Jurkat, Clone E6-1 (cell line): ENCODE measurements at places on chromosomes 13 and 19.

DNA sequence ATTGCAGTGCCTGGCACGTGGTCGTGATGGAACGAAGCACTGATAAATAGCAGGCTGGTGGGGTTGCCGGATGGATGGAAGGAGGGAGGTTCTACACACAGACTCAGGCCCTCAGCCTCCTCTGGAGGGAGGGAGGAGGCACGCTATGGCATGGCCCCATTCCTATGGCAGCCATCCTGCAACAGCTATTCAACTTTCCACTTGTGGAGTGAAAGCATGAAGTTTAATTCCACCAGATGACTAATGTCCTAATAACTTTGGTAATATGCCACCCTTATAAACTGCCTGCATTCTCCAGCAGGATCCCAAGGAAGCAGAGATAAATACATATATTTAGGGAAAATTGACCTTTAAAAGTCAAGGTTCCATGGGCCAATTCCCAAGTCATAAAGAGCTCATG, 92.4 kb downstream of the KL start:
- no peak for DNase-seq

DNA sequence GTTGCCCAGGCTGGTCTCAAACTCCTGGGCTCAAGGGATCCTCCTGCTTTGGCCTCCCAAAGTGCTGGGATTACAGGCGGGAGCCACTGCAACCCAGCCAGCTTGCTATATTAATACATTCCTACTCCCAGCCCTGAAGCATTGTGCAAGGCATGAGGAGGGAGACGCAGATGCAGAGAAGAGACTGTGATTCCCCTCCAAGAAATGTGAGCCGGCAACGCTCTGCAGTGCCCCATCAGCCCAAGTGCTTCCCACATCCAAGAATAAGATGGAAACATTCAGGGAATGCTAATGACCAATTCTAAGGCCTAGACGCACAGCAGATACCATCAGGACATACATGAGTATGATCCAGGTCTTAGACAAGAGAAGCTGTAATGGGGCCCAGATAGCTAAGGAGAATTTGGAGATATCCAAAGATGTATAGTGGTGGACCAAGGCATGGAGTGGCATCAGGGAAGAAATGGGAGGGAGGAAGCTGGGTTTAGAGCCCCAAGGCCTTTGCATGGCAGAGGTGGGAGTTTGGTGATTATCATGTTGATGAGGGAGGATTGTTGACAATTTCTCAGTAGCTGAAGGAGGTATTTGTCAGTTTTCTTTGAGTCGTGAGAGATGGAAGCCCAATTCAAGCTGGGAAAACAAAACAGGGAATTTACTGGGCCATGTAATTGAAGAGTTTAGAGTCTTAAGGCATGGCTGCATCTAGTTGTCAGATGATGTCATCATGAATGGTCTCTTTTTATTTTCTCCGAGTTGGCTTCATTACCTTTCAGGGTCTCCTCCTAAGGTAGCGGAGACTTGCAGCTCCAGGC, 2.9 kb downstream of the PPM1N start:
- DNase-seq: no peak

DNA sequence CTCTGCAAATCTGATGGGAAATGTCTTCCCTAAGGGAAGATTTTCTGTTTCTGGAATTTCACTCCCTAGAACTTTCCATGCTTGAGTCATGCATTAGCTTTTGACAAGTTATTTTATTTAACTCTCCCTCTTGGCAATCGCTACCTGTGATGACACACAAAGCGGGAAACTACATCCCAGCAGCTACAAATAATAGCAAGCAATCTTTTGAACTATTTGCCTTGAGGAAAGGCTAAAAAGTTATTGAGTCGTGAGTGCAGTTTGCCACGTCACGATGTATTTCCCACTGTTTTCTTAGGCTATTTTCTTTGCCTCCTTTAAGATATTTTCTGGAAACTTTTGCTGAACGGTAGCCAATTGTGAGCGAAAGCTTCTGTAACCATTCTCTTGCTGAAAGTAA, 353.3 kb upstream of the HTR2A start:
- no peak for DNase-seq

DNA sequence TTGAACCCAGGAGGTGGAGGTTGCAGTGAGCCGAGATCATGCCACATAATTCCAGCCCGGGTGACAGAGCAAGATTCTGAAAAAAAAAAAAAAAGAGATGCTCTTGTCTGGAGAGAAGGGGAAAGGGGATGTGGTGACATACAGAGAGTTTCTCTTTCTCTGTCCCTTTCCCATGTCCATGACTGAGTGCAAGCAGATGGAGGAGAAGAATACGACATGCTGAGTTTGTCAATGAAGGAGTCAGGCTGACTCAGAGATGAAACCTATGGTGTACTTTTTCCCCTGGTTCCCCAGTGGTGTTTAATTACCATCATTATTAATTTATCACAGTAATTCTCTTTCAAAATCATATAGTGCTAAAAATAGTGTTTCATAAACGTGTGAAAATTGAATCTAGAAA, 448.8 kb downstream of the FOXO1 start:
- DNase-seq: no peak

DNA sequence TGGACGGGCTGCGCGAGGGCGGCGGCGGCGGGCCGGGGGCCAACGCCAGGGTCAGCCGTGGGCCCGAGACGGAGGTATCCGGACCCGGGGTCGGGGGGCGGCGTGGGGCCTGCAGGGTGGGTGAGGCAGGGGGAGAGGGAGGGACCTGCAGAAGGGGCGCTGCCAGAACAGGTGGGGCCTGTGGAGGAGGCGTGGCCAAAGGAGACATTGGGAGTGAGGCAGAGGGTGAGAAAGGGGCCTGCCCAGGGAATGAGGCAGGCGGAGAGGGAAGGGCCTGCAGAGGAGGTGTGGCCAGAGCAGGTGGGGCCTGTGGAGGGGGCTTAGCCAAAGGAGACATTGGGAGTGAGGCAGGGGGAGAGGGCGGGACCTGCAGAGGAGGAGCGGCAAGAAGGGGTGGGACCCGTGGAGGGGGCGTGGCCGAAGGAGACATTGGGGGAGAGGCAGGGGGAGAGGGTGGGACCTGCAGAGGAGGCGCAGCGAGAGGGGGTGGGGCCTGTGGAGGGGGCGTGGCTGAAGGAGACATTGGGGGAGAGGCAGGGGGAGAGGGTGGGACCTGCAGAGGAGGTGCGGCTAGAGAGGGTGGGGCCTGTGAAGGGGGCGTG, 4.2 kb downstream of the PRR36 start:
- DNase-seq: peak; percentile 82

GRCh38 chr19:17109962-17110598, 34.5 kb downstream of the MYO9B start:
- no peak for DNase-seq

DNA sequence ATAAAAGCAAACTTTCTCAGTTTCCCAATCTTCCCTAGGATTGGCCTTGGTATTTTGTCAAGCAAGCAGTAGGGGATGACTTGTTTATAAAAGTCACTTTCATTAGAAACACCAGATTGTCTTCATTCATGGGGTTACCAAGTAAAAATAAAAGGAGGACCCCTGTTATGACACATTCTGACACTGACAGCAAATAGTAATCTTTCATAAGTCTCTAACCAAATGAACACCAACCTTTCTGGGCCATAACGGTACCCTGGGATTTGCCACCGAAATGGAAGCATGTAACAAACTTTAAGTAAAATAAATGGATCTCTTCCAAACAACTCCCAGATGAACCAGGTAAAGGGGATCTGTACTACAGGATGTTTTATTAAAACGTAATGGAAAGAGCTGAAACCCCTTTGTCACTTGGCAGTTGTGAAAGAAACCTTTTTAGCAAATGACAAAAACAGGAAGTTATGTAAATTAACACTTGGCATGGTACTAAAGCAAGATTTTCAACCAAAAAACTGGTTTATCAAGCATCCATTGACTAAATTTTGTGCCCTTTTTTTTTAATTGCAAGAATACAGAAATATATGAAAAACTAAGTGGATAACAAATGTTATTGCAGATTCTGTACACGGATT, 335.6 kb downstream of the RBM26 start:
- no peak for DNase-seq

DNA sequence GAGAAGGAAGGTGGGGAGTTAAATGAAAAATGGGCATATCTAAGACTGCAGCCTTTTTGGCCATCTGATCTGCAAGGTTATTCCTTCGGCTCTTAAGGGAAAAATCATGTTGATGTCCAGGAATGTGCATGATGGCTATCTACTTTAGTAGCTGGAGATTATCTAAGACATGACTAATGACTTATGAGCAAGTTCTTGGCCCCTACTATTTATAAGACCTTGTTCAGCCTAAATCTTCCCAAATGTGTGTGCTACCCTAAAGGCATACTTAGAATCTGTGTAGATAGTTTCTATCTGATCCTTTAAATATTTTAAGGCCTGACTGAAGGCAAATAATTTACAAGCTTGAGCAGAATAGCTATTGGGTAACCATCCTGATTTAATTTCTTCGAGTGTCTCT, 41.8 kb upstream of the CD177 start:
- DNase-seq: no peak

DNA sequence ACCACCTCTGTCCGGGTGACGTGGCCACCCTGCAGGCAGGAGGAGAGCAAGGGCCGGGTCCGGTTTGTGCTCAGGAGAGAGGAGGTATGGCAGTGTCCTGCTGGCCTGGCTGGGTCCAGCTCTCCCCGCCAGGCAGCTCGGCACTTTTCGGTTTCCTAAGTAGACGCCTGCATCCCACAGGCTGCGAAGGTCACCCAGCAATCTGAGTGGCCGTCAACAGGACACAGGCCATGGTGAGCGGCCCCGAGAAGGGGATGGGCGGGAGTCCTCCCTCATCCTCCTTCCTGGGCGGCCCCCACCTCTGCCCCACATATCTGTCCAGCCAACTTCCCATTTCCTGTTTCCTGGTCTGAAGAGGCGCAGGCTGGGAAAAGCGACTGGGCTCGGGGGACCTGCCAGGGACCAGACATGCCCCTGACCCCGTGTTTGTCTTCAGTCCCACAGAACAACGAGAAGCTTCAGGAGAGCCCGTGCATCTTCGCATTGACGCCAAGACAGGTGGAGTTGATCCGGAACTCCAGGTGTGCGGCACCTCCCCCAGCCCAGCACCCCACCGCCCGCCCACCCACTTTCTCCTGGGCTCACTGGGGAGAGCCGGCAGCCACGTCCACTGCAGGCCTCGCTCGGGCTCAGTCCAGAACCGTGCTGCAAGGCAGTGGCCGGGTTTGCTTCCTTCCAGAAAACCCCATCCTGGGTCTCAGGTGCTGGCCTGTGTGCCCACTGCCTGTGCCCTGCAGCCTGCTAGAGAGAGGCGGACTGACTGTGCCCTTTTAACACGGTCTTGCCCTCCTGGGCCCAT, 16.3 kb downstream of the PIAS4 start:
- DNase-seq: no peak

DNA sequence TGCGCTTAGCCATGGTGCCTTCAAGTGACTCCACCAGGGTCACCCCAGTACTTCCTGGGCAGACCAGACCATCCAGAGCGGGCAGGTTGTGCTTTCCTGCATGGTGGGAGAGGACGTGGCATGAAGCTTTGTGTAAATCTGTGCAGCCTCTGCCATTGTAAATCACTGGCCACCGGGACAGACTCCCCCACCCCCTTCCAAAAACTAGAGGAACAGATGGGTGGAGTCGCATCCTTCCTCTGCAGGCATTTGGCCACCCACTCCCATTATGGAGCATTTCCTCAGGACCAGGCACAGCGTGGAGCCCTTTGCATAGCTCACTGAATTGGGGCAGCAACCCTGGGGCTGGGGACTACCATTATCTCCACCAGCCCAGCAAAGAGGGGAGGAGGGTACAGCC, 8.2 kb downstream of the BCKDHA start:
- DNase-seq: no peak

DNA sequence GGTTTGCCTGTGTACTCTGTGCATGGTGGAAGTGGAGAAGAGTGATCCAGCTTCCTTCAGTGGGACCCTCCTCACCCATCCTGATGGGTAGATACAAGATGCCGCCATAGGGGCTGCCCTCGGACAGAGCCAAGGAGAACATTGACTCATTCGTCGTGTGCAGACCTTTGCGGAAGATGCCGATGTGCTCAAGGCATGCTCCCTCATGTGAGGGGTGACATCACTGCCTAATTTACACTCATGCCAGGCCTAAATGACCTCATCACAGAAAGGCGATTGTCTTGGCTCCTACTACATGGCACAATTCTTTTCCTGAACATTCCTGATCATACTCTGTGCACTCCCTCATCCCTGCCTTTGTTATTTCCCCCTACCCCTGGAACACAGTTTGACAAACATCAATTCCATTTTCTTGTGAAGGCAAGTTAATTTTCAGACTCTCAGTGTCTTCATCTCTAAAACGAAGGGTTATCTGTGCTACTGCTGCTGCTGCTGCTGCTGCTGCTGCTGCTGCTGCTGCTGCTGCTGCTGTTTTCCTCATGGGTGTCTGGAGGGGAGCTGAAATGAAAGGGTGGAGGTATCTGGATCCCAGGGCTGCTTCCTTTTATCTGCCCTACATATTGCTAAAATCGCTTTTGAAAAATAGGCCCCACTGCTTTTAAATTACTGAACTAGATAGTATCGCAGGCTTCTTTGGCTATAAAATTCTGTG, 146.5 kb upstream of the ARGLU1 start:
- DNase-seq: no peak

DNA sequence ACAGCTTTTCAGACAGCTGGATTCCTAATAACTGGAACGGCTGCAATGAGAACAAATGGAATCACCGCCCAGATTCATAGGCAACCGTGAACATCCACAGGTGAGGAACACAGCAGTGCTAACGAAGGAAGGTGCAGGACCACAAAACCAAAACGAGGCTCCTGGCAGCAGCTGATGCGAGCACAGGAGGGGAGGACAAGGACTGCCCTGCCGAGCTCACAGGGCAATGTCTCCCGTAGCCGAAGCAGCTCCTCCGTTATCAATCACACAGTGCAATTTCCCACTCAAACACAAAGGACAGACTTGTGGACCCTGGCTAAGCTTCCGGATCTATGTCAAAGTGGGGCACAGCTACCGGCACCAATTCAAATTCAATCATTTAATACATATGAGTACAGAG, 70.6 kb downstream of the STK24 start:
- DNase-seq: no peak
